ENCODE measurements at places on chromosomes 16 and 17. TPM values are rescaled to one million over a fixed set of nuclear protein-coding genes. Genes with fewer than 3 reads are reported as not detected.

ZSCAN10 gene
- total RNA-seq, result not detected

KCNJ18 gene
- total RNA-seq, result not detected

GRCh38 chr16:66859397-66860068, 15.3 kb downstream of the CA7 start:
- DNase-seq, result no peak
- H3K36me3 ChIP-seq, result no peaks in the 10 kb centered on the region
- no peak overlapping the region for H3K27ac ChIP-seq
- H3K4me3 ChIP-seq, result no peak overlapping the region
- no peaks in the 10 kb centered on the region for H3K27me3 ChIP-seq

- H3K36me3 ChIP-seq, result no peaks in the 10 kb centered on the region
- H3K4me1 ChIP-seq, result no peaks in the 10 kb centered on the region
- H3K4me3 ChIP-seq, result no peak overlapping the region
- no peak for DNase-seq
Observed at GRCh38 chr16:24116989-24117388, 139.1 kb upstream of the CACNG3 start.

DNA sequence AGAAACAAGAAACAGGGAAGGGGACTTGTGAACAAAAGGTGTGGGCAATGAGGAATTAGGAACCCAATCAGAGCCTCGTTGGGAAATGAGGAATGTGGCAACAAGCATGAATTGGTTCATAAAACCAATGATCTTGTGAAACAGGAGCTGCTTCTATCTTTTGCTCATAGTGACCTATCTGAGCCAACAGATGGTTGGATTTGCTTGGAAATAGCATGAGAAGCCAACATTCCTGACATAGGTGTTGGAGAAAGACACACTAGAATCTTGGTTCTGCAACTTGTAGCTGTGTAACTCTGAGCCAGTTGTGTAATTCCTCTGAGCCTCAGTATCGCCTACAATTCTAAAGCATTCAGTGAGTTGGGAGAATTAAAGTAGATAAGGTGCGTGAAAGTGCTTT, 251.9 kb upstream of the AXIN2 start:
- no peak overlapping the region for H3K27ac ChIP-seq
- H3K4me1 ChIP-seq, result no peaks in the 10 kb centered on the region
- no peaks in the 10 kb centered on the region for H3K36me3 ChIP-seq
- no peak for DNase-seq

DNA sequence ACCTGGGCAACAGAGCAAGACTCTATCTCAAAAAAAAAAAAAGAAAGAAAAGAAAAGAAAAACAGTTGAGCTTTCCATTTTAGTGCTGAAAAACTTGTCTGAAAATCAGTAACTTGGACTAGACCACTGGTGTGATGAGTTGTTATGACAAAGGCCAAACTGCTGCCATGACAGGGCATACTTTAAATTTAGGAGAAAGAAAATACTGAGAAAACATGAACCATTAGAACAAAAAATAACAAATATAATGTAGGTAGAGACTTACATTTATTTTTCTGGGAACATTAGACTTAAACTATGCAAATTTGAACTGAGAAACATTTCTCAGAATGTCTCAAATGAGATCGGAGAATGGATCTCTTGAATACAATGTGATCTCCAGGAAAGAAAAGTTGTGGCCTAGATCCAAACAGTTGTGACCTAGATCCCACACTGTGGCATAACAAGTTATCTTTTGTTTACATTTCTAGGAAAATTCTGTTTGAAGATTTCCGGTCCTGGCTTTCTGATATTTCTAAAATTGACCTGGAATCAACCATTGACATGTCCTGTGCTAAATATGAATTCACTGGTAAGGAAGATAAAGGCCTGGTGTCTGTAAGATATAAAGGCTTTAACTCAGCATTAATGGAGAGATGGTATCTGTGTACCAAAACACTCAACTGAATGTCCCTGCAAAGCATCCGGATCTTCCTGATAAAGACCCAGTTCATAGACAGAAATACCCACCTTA, 10.9 kb downstream of the OGFOD1 start:
- no peaks in the 10 kb centered on the region for H3K4me1 ChIP-seq
- DNase-seq, result no peak
- no peak overlapping the region for H3K4me3 ChIP-seq
- peaks cover 2% of the 10 kb centered on the region for H3K36me3 ChIP-seq

GLP2R gene
- total RNA-seq, result 2.4 TPM

ENPP7 gene
- total RNA-seq, result 39.8 TPM

- no peak overlapping the region for H3K4me3 ChIP-seq
- no peak overlapping the region for H3K27ac ChIP-seq
- DNase-seq, result peak; percentile 89
Observed at GRCh38 chr17:76540381-76541300, 797 bp downstream of the PRCD start.

AURKB gene
- 0.42 TPM for total RNA-seq

GUCY2D gene
- total RNA-seq, result not detected

DOC2A gene
- total RNA-seq, result 0.66 TPM

- no peaks in the 10 kb centered on the region for H3K4me1 ChIP-seq
- no peaks in the 10 kb centered on the region for H3K36me3 ChIP-seq
- no peak for DNase-seq
- H3K4me3 ChIP-seq, result no peak overlapping the region
Observed at GRCh38 chr16:66900721-66901441, 17.8 kb downstream of the CDH16 start.

NEUROD2 gene
- total RNA-seq, result not detected

GRCh38 chr16:17343728-17344127, 127.0 kb downstream of the XYLT1 start:
- no peak for DNase-seq
- no peak overlapping the region for H3K27ac ChIP-seq
- no peaks in the 10 kb centered on the region for H3K27me3 ChIP-seq
- no peak overlapping the region for H3K4me3 ChIP-seq
- no peaks in the 10 kb centered on the region for H3K36me3 ChIP-seq

SLC6A2 gene
- not detected for total RNA-seq

DNA sequence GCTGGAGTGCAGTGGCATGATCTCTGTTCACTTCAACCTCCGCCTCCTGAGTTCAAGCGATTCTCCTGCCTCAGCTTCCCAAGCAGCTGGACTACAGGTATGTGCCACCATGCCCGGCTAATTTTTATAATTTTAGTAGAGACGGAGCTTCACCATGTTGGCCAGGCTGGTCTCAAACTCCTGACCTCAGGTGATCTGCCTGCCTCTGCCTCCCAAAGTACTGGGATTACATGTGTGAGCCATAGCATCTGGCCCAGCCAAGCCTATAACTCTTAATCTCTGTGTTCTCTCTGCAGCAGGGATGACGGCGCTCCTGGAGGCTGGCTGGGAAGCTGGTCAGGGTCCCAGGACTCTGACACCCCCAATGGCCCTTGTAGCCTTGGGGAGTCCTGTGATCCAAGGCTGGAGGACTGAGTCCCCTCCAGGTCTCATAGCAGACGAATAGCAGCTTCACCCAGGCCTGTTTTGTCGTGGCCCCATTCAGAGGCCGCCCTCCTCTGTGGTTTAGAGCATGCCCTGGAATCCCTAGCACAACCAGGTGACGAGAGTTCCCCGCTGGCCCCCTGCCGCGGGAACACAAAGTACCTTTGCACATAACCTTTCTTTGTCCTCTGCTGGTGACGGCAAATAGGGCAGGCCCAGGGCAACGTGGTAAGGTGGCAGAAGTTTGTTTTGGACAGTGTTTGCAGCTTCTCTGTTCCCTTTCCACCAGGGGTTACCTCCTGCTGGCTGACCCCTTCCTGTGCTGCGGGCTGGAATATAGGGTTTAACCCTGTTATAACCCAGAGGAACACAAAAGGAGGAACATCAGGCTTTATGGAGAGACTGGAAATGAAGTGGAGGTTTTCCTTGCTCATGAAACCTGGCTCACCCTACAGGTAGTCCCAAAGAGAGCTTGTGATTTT, 43.0 kb upstream of the TOB1 start:
- peak overlapping the region; percentile 100 for H3K27ac ChIP-seq
- peak overlapping the region; percentile 65 for H3K4me3 ChIP-seq
- H3K4me1 ChIP-seq, result peaks cover 67% of the 10 kb centered on the region
- DNase-seq, result peak; percentile 98

GPRC5C gene
- total RNA-seq, result 215 TPM

GRCh38 chr16:82867485-82867884, 240.7 kb downstream of the CDH13 start:
- DNase-seq, result no peak
- no peaks in the 10 kb centered on the region for H3K36me3 ChIP-seq
- H3K27me3 ChIP-seq, result no peaks in the 10 kb centered on the region
- no peak overlapping the region for H3K4me3 ChIP-seq
- H3K27ac ChIP-seq, result no peak overlapping the region

MYH3 gene
- 2.6 TPM for total RNA-seq

DNA sequence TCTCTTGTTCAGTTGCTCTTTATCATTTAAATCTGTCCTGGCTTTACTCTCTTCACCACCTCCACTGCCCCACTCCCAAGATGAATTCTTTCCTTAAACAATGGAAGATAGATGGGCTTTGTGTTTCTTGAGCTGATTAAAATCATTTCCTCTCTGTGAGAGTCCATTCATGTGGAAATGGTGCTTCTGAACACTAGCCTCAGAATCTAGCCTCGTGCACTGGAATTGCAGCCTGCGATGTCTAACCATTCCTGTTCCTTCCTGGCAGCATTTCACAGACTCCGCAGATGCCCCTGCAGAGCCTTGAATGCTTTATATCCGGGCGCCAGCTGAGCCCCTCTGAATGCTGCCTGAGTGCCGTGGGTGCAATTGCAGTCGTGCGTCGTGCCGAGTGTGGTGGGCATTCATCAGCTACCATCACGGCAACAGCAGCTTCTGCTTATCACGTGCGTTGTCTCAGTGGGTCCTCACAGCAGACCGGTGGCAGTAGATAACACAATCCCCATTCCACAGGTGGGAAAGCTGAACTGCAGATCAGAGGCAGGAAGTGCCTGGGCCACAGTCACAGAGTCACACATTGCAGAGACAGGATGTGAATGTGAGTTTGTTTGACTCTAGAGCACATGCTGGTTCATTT, 172.8 kb upstream of the WSCD1 start:
- no peaks in the 10 kb centered on the region for H3K36me3 ChIP-seq
- H3K4me1 ChIP-seq, result no peaks in the 10 kb centered on the region
- no peak for DNase-seq
- peaks cover 6% of the 10 kb centered on the region for H3K27me3 ChIP-seq
- no peak overlapping the region for H3K27ac ChIP-seq

DNA sequence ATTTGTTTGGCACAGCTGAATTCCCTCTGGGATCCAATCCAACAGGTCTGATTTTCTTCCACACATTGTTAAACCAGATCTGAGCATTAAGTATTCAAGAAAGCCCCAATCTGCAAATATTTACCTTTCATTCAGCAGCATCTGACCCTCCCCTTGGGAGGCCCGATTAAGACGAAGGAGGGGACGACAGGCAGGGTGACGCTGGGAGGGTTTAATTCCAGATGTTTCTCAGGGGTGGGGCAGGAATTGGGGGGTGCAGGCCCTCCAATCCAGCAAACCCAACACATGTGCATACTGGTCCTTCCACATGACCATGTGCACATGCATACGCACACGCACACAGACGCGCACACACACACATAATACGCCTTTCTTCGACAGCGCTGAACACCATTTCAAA, 240.5 kb downstream of the GSG1L start:
- no peaks in the 10 kb centered on the region for H3K36me3 ChIP-seq
- DNase-seq, result no peak
- H3K4me1 ChIP-seq, result no peaks in the 10 kb centered on the region
- no peak overlapping the region for H3K4me3 ChIP-seq

GCGR gene
- 128 TPM for total RNA-seq

- no peaks in the 10 kb centered on the region for H3K4me1 ChIP-seq
- no peak overlapping the region for H3K27ac ChIP-seq
- H3K27me3 ChIP-seq, result no peaks in the 10 kb centered on the region
- H3K4me3 ChIP-seq, result no peak overlapping the region
Observed at GRCh38 chr16:13863075-13863765, 56.7 kb upstream of the ERCC4 start.

GRCh38 chr16:6891496-6891895, 441.1 kb upstream of the RBFOX1 start:
- H3K4me1 ChIP-seq, result no peaks in the 10 kb centered on the region
- H3K36me3 ChIP-seq, result no peaks in the 10 kb centered on the region
- H3K27ac ChIP-seq, result no peak overlapping the region
- no peak for DNase-seq

DNA sequence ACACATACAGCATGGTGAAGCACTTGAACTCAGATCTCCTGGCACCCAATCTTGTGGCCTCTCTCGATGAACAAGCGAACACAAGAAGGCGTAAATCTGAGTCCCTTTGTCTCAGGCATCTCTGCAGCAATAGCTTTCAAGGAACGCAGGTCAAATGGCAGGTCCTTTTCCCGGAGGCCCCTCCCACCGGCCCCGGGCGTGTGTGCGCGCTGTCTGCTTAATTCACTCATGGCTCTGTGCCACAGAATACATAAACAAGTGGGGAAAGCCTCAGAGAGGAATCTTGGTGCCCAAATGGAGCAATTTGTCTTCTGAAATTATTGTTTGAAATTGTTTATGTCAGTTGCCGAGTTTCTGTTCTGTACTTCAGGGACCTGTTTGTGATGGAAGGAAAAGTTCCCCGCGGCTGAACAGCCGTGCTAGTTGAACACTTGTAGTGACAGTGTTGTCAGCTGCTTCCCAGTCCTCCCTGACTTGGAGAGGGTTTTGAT, 14.8 kb downstream of the MYOCD start:
- H3K27me3 ChIP-seq, result no peaks in the 10 kb centered on the region
- H3K4me1 ChIP-seq, result no peaks in the 10 kb centered on the region
- no peak overlapping the region for H3K27ac ChIP-seq
- DNase-seq, result no peak
- no peaks in the 10 kb centered on the region for H3K36me3 ChIP-seq

DNA sequence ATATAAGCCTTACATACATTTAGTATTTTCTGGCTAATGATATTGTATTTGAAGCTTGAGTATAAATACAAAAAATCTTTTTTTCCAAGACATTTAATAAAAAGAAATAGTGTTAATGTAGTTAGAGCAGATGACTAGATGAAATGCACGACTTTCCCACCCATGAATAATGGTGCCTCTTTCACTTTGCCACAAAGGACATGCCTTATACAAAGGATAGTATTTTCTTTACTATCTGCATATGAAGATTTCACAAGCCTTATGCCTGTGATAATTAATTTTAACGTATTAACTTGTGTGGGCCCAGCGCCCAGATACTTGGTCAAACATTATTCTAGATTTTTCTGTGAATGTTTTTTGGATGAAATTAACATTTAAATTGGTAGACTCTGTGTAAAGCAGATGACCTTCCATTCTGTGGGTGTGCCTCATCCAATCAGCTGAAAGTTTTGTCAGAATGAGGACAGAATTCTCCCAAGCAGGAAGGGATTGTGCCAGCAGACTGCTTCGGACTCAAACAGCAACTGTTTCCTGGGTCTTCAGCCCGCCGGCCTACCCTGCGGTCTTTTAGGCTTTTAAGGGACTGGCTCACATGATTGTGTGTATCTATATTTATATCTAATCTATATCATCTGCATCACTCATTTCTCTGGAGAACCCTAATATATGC, 115.4 kb downstream of the USP22 start:
- no peaks in the 10 kb centered on the region for H3K4me1 ChIP-seq
- no peaks in the 10 kb centered on the region for H3K27me3 ChIP-seq
- H3K4me3 ChIP-seq, result no peak overlapping the region
- DNase-seq, result no peak

- H3K27me3 ChIP-seq, result no peaks in the 10 kb centered on the region
- no peak for DNase-seq
- H3K4me1 ChIP-seq, result no peaks in the 10 kb centered on the region
Observed at GRCh38 chr16:53893731-53894435, 189.9 kb downstream of the FTO start.

CNGB1 gene
- total RNA-seq, result not detected

Data from right lobe of liver (tissue), 6 donors.